ENCODE measurements at places on chromosomes 1 and 21. TPM values are rescaled to one million over a fixed set of nuclear protein-coding genes. Genes with fewer than 3 reads are reported as not detected.

Gene FMOD
- 48.1 TPM for total RNA-seq

Gene FTCD
- total RNA-seq = 0.30 TPM

Gene PDC
- total RNA-seq = not detected

Gene CCDC181
- 0.59 TPM for total RNA-seq
